GM23248 (cell line): ENCODE measurements at places on chromosomes 13 and 19. TPM values are rescaled to one million over a fixed set of nuclear protein-coding genes. Genes with fewer than 3 reads are reported as not detected.

DNA sequence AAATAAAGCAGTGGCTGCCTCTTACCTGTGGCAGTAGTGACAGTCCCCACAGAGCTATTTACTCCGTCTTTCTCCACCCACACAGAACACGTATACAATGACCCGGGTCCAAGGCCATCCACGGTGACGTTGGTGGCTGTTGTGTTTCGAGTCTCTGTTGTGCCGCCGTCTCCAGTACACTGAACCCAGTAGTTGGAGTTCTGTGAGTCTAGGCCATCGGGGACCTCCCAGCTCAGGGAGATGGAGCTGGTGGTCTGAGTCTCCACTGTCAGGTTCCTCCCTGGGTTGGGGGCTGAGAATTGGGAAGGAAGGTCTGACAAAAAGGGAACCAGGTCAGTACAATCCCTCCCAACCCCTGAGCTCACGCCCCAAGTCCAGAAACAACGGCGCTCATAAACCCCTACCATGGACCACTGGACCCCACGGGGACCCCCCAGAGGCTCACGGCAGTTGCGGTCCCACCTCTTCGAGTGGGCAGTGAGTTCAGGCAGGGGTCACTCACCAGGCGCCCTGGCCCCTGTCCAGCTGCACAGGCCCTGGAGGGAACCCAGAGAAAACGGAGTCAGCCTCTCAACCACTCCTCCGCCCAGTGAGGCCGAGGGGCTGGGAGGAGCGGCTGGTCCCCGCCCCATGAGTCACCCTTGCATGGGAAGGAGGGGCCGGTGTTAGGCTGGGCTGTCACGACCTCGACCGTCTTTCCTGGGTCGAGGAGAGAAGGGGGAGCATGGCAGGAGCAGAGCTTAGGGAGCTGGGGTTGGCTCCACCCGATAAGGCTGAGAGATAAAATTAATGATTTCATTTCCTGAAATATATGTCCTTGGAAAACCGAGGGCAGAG lies 2.4 kb downstream of the PTPRH start:
- H3K4me3 ChIP-seq, result peak overlapping the region; percentile 40; the same call in 1 of the 2 replicates
- H3K27me3 ChIP-seq, result no peaks in the 10 kb centered on the region
- H3K36me3 ChIP-seq, result no peaks in the 10 kb centered on the region
- peaks cover 20% of the 10 kb centered on the region for H3K4me1 ChIP-seq
- no peak overlapping the region for H3K27ac ChIP-seq

The SERTM1 gene
- not detected in 2 replicates for polyA plus RNA-seq

- H3K4me3 ChIP-seq, result no peak overlapping the region
- H3K36me3 ChIP-seq, result no peaks in the 10 kb centered on the region
- DNase-seq, result no peak
- no peaks in the 10 kb centered on the region for H3K4me1 ChIP-seq
These were observed 19.4 kb downstream of the DYRK1B start for GRCh38 chr19:39814595-39814994.

DNA sequence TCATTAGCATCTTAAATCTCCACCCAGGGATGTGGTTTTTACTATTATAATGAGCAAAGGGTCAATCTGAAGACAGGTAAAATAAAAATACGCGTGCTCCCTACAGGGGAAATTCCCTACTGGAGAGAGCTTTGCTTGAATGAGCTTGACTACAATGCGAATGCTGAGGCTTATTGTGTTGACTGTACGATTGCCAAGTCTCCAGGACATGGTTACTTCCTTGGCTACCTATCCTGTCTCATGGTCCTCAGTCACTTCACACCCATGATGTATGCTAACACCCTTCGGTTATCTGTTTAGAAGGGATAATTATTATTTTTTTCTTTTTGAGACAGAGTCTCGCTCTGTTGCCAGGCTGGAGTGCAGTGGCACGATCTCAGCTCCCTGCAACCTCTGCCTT lies 61.7 kb downstream of the ZNF627 start:
- H3K27ac ChIP-seq, result no peak overlapping the region
- H3K27me3 ChIP-seq, result no peaks in the 10 kb centered on the region
- DNase-seq, result no peak
- H3K36me3 ChIP-seq, result no peaks in the 10 kb centered on the region

The RCBTB2 gene
- polyA plus RNA-seq, result 9.1 and 9.4 TPM in 2 replicates

The LGALS14 gene
- not detected in 2 replicates for polyA plus RNA-seq

The POMP gene
- 329 and 335 TPM in 2 replicates for polyA plus RNA-seq

DNA sequence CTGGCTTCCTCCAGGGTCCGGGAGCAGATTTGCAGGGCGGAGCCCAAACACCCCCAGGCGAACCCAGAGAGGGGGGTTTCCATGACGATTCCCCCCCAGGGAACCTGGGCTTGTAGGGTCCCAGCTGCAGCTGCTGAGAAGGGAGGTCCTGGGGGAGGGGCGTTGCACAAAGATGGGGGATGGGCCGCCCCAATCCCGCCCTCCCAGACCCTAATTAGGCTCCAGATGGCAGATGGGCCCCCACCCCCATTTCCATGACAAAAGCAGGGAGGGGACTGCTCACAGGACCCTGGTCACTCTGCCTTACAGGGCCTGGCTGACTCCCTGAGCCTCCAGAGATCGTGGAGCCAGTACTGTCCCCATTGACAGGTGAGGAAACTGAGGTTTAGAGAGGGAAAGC lies 15.2 kb downstream of the ELAVL3 start:
- no peaks in the 10 kb centered on the region for H3K36me3 ChIP-seq
- no peak for DNase-seq
- no peaks in the 10 kb centered on the region for H3K27me3 ChIP-seq

The CDC16 gene
- polyA plus RNA-seq, result 80.0 and 80.5 TPM in 2 replicates

GRCh38 chr19:57389194-57389729 lies 392 bp upstream of the ZNF548 start:
- no peaks in the 10 kb centered on the region for H3K27me3 ChIP-seq
- peak overlapping the region; percentile 91 for H3K27ac ChIP-seq
- H3K4me1 ChIP-seq, result peaks cover 16% of the 10 kb centered on the region
- no peak for DNase-seq
- H3K4me3 ChIP-seq, result peak overlapping the region; percentile 91

DNA sequence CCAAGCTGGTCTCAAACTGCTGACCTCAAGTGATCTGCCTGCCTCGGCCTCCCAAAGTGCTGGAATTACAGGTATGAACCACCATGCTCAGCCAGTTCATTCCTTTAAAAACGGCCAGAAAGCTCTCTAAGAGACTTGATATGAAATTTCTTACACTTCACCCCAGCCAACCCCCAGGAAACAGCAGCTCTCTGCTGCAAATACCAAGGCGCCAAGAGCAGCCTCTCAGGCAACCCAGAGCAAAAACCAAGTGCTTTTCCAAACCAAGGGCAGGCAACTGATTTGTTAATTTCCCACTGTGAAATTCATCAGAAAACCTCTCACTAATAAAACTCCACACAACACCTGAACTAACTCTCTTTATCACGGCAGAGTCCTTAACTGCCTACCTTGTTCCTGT lies 44.9 kb downstream of the LATS2 start:
- H3K4me1 ChIP-seq, result peaks cover 76% of the 10 kb centered on the region
- H3K4me3 ChIP-seq, result peak overlapping the region; percentile 15

The PRR19 gene
- 0.84 and 1.1 TPM in 2 replicates for polyA plus RNA-seq

- H3K36me3 ChIP-seq, result no peaks in the 10 kb centered on the region
- no peak for DNase-seq
- no peak overlapping the region for H3K27ac ChIP-seq
- H3K27me3 ChIP-seq, result no peaks in the 10 kb centered on the region
- H3K4me1 ChIP-seq, result no peaks in the 10 kb centered on the region
These were observed 95.8 kb downstream of the CCNA1 start for GRCh38 chr13:36528105-36528504.

The LHB gene
- 0.54 and 0.85 TPM in 2 replicates for polyA plus RNA-seq

GRCh38 chr19:9144920-9145319 lies 4.7 kb downstream of the ZNF317 start:
- peaks cover 8% of the 10 kb centered on the region for H3K4me1 ChIP-seq
- H3K36me3 ChIP-seq, result peaks cover 26% of the 10 kb centered on the region
- peak; percentile 21 for DNase-seq
- no peak overlapping the region for H3K27ac ChIP-seq

DNA sequence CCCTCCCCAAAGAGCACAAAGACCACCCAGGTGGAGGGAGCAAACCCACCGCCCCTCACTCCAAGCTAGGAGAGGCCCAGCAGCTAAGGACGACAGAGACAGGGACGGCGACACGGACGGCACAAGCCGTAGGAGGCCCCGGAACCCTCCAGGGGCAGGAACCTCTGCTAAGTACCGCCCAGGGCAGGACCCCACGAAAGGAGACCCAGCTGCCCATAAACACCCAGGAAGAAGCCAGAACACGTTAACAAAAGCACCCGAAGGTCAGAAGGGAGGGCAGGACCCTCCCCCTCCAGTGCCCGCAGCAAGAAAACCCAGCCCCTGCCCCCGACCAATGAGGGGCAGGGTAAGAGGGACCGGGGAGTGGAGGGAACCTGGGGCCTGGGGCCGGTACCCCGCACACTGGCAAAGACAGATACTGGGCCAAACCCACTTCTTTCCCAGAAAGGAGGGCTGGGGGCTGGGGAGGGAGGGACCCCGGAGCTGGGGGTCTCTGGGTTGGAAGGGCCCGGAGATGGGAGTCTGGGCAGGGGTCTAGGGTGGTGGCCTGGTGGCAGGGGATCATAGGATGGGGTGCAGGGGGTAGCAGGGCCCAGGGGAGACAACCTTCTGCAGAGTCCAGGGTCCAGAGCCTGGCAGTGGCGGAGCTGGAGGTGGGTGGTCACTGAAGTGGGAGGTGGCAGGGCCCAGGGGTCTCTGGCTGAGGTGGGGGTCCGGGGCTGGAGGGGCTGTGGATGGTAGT lies 2.4 kb downstream of the BTBD2 start:
- DNase-seq, result no peak
- no peak overlapping the region for H3K4me3 ChIP-seq
- H3K27ac ChIP-seq, result no peak overlapping the region
- H3K36me3 ChIP-seq, result no peaks in the 10 kb centered on the region

The NKPD1 gene
- polyA plus RNA-seq, result not detected in 2 replicates

DNA sequence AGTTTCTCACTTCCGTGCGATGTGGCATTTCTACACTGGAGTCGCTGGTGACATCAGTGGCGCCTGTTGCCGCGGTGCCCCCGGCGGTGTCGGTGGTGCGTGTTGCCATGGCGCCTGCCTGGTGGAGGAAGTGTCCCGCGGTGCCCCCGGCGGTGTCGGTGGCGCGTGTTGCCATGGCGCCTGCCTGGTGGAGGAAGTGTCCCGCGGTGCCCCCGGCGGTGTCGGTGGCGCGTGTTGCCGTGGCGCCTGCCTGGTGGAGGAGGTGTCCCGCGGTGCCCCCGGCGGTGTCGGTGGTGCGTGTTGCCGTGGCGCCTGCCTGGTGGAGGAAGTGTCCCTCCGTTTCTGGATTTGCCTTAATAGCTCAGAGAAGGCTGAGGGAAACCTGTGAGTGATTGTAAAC lies 127.6 kb downstream of the KDM4B start:
- peaks cover 7% of the 10 kb centered on the region; the same call in 1 of the 2 replicates for H3K4me1 ChIP-seq
- H3K27me3 ChIP-seq, result no peaks in the 10 kb centered on the region
- H3K36me3 ChIP-seq, result peaks cover 20% of the 10 kb centered on the region

DNA sequence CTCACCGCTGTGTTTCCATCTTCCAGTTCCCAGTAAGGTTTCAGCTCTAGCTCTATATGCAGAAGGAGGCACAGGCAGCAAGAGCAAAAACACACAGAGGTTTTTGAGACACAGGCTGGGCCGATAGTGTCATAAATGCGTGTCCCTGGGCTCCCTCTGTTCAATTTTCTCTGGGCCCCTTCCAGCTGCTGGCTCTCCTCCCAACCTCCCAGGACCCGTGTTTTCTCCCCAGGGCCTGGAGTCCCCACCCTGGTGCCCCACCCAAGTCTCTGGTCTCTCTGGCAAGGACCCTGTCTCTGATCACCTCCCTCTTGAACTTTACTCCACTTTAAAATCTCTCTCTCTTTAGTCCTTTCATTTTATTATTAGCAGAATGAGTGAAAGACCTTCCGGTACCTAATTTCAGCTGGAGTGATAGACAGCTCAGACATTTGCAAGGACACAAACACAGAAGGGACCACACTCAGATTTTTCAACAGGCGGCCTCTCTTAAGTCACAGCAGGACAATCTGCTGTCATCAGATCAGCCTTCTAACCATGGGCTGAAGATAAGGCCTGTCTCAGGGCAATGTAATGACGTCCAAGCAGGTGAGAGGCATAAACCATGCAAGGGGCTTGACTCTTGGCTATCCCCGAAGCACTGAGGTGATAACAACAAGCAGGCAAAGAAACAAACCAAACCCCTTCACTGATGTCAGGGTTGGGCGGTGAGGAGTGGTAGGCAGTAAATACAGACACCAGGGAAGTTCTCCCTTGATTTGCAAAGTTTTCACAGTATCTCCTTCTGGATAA lies 190.0 kb upstream of the IRS2 start:
- H3K27me3 ChIP-seq, result no peaks in the 10 kb centered on the region
- no peaks in the 10 kb centered on the region for H3K4me1 ChIP-seq
- no peak overlapping the region for H3K27ac ChIP-seq
- no peak overlapping the region for H3K4me3 ChIP-seq

The C1QTNF9 gene
- polyA plus RNA-seq, result 0.10 TPM in 2 replicates

DNA sequence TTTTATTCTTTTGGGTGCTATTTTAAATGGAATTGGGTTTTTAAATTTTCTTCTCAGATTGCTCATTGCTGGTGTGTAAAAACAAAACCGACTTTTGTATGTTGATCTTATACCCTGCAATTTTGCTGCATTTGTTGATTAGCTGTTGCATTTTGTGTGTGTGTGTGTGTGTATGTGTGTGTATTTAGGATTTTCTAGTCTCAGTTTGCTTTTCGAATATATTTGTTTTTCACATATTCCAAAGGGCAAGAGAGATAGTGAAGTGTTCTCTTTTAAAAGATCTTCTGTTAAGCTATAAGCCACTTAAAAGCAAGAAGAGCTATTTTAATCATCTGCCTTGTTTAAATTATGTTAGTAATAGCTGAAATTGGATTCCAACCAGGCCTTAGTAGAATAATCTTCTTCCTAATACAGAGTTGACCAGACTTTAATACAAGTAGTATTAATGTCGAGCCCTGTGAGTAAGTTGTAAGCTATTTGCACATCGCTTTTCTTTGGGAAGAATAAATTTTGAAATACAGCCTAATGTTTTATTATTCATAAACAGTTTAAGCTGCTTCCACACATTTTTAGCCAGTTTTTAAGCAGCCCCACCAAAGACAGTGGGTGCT lies 57.4 kb downstream of the TM9SF2 start:
- H3K4me1 ChIP-seq, result peaks cover 8% of the 10 kb centered on the region; the same call in 1 of the 2 replicates
- DNase-seq, result peak; percentile 8
- no peak overlapping the region for H3K4me3 ChIP-seq

GRCh38 chr19:13557756-13558398 lies 51.6 kb upstream of the CACNA1A start:
- peak; percentile 6 for DNase-seq
- H3K4me3 ChIP-seq, result no peak overlapping the region
- no peaks in the 10 kb centered on the region for H3K36me3 ChIP-seq
- peaks cover 5% of the 10 kb centered on the region for H3K27me3 ChIP-seq
- no peak overlapping the region for H3K27ac ChIP-seq

The LIM2 gene
- not detected in 2 replicates for polyA plus RNA-seq
